Pancreas (tissue), 10 donors: ENCODE measurements at places on chromosomes 4 and X. TPM values are rescaled to one million over a fixed set of nuclear protein-coding genes. Genes with fewer than 3 reads are reported as not detected.

GRCh38 chrX:152915541-152916241 is 17.8 kb downstream of the ZNF185 start:
- DNase-seq, result no peak
- no peak overlapping the region for H3K27ac ChIP-seq
- no peaks in the 10 kb centered on the region for H3K4me1 ChIP-seq
- H3K36me3 ChIP-seq, result no peaks in the 10 kb centered on the region
- no peaks in the 10 kb centered on the region for H3K27me3 ChIP-seq

DNA sequence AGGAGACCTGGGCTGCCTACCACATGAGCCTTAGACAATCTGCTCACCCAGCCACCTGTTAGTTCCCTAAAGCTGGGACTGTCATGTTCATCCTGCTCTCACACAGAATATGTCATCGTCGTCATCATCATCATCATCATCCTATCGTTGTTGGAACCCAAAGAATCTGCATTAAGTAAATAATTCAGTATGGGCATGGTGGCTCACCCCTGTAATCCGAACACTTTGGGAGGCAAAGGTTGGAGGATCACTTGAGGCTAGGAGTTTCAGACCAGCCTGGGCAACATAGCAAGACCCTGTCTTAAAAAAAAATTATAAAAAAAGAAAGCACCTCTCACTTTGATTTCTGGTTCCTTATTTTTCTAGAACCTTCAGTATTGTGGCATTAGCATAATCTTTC is 6.4 kb downstream of the ENOPH1 start:
- DNase-seq, result no peak
- no peak overlapping the region for H3K4me3 ChIP-seq
- no peaks in the 10 kb centered on the region for H3K4me1 ChIP-seq
- H3K36me3 ChIP-seq, result no peaks in the 10 kb centered on the region
- H3K27me3 ChIP-seq, result no peaks in the 10 kb centered on the region

RAB40A gene
- polyA plus RNA-seq, result 0.08 TPM

DNA sequence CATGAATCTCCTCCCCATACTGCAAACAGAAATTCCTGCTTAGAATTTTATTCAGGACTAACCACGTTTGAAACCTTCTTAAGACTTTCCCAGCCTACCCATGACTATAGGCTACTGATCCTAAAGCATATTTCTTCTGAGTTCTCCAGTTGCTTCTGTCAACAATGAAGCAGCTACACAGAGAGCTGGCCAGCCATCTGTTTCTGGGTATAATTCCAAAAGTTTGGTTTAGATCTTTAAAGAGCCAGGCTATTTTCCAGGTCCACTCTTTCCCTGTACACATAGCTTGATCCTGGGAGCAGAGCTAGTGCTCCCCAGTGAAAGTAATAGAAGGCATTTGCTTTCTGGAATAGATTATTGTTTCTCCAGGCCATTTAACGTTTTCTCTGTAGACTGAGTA is 4.0 kb upstream of the ITM2A start:
- no peaks in the 10 kb centered on the region for H3K36me3 ChIP-seq
- no peaks in the 10 kb centered on the region for H3K4me1 ChIP-seq
- H3K27ac ChIP-seq, result no peak overlapping the region
- peaks cover 5% of the 10 kb centered on the region for H3K27me3 ChIP-seq
- no peak overlapping the region for H3K4me3 ChIP-seq

DNA sequence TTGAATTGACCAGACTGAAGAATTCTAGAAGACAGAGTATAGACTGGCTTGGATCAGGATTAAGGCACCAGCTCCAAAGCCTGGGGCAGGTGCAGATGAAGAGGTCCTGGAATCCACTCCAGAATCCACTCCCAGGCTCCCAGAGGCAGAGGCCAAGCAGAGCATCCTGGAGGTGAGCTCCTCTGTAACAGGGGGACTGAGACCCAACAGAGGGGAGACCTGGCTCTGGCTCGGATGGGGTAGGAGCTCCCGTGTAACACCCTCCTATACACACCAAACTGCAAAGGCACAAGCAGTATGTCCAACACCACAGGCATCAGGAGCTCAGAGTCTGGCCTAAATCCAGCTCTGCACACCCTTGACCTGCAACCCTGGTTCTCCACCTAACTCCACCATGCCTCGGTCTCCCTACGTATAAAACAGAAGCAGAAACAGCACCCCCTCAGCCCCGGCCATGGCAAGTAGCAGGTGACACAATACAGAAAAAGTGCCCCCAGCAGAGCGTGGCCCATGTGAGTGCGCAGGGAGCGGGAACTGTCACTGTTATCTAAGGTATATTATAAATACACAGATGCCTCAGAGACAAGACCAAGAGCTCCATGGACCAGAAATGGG is 14.9 kb downstream of the RNF212 start:
- H3K36me3 ChIP-seq, result no peaks in the 10 kb centered on the region
- H3K4me3 ChIP-seq, result no peak overlapping the region
- H3K4me1 ChIP-seq, result peaks cover 15% of the 10 kb centered on the region

GRCh38 chr4:84778041-84778440 is 188.4 kb downstream of the WDFY3 start:
- H3K36me3 ChIP-seq, result peaks cover 6% of the 10 kb centered on the region
- no peaks in the 10 kb centered on the region for H3K4me1 ChIP-seq
- no peak overlapping the region for H3K4me3 ChIP-seq
- no peak overlapping the region for H3K27ac ChIP-seq
- no peak for DNase-seq
- no peaks in the 10 kb centered on the region for H3K27me3 ChIP-seq
